Keratinocyte (primary cell): ENCODE measurements at places on chromosomes 4 and X.

GRCh38 chr4:39648827-39649558 lies 10.3 kb upstream of the SMIM14 start:
- no peak overlapping the region for H3K4me3 ChIP-seq
- no peak overlapping the region for H3K27ac ChIP-seq
- no peak for DNase-seq
- no peaks in the 10 kb centered on the region for H3K36me3 ChIP-seq

GRCh38 chr4:139899346-139899745 lies 233.7 kb downstream of the MGST2 start:
- H3K36me3 ChIP-seq = no peaks in the 10 kb centered on the region
- no peak overlapping the region for H3K4me3 ChIP-seq
- H3K27ac ChIP-seq = no peak overlapping the region

DNA sequence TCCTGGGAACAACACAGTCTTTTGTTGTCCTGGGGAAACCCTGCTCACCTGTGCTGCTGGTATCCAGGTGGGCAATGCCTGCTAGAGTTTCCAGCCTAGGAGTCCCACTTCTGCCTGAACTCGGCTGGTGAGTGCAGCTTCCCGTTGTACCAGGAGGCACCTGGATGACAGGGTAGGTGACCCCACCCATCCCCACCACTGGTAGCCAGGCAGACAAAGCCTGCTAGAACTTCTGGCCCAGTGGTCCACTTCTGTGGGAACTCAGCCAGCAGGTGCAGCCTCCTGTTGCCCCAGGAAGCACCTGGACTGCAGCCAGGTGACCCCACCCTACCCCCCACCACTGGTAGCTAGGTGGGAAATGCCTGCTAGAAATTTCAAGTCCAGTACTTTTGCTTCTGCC lies 9.7 kb upstream of the TCEAL2 start:
- DNase-seq = no peak
- H3K27ac ChIP-seq = no peak overlapping the region
- H3K4me3 ChIP-seq = no peak overlapping the region
- H3K27me3 ChIP-seq = no peaks in the 10 kb centered on the region
- H3K36me3 ChIP-seq = no peaks in the 10 kb centered on the region

GRCh38 chrX:250965-251364 lies 30.2 kb upstream of the PLCXD1 start:
- H3K4me3 ChIP-seq = no peak overlapping the region
- DNase-seq = no peak
- H3K27me3 ChIP-seq = no peaks in the 10 kb centered on the region
- H3K36me3 ChIP-seq = no peaks in the 10 kb centered on the region
- H3K27ac ChIP-seq = no peak overlapping the region
- no peaks in the 10 kb centered on the region for H3K4me1 ChIP-seq

GRCh38 chrX:100649550-100650356 lies 5.8 kb downstream of the SRPX2 start:
- H3K4me1 ChIP-seq = peaks cover 9% of the 10 kb centered on the region
- H3K27ac ChIP-seq = no peak overlapping the region
- no peaks in the 10 kb centered on the region for H3K36me3 ChIP-seq

DNA sequence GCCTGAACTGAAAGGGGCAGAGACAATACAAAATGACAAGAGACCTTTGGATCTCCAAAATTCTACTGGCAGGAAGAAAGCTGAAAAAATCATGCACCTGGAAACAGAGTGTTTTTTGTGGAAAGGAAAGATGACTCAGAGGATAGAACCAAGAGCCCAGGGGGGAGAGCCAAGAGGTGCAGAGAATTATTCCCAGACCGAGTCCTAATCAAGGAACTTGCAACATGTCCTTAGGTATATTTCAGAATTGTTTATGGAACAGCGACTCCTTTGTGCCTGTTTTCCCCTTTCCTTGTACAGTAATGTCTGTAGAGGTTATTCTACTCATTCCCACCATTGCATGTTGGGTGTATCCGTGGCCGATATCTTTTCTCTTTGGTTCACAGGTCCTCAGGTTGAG lies 71.7 kb downstream of the YIPF6 start:
- H3K4me1 ChIP-seq = peaks cover 16% of the 10 kb centered on the region
- no peaks in the 10 kb centered on the region for H3K36me3 ChIP-seq
- no peak overlapping the region for H3K27ac ChIP-seq
- no peak overlapping the region for H3K4me3 ChIP-seq
- DNase-seq = no peak

DNA sequence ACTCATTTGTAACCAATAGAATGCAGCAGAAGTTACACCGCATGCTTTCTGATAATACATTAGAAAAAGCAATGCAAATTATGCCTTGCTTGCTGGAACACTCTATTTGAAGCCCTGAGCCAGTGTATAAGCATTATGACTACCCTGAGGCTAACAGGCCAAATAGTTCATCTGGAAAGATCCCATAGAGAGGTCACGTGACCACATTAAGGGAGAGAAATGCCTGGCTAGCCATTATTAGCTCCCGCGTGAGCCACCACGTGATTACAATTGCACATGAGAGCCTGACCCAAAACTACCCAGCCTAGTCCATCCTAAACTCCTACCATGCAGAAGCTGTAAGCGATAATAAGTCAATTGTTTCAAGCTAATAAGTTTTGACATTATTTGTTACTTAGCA lies 472.9 kb upstream of the GALNTL6 start:
- no peaks in the 10 kb centered on the region for H3K4me1 ChIP-seq
- no peak overlapping the region for H3K27ac ChIP-seq
- H3K27me3 ChIP-seq = no peaks in the 10 kb centered on the region
- no peak for DNase-seq
- H3K36me3 ChIP-seq = no peaks in the 10 kb centered on the region

GRCh38 chrX:37763400-37763799 lies 16.5 kb upstream of the CYBB start:
- no peaks in the 10 kb centered on the region for H3K27me3 ChIP-seq
- H3K36me3 ChIP-seq = no peaks in the 10 kb centered on the region
- no peak for DNase-seq
- H3K4me1 ChIP-seq = no peaks in the 10 kb centered on the region

GRCh38 chrX:41386222-41386990 lies 52.4 kb downstream of the DDX3X start:
- peaks cover 19% of the 10 kb centered on the region for H3K4me1 ChIP-seq
- H3K27ac ChIP-seq = no peak overlapping the region
- H3K27me3 ChIP-seq = no peaks in the 10 kb centered on the region

DNA sequence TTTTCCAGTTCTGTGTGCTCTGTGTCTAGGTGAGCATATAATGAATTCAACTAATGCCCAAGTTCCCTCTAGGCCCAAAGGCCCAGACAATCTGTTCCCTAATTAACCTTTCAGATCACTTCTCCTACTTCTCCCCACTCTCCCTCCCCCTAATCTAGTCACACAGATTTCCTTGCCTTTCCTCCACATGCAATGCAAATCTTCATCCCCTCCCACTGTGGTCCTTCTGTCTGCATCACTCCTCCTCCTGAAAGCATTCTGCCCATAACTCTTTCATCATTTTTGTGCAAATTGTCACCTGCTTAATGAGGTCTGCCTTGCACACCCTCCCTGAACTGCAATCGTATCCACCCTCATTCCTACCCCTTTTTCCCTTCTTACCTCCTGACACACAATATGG lies 346.6 kb downstream of the FBXO8 start:
- no peaks in the 10 kb centered on the region for H3K27me3 ChIP-seq
- H3K36me3 ChIP-seq = no peaks in the 10 kb centered on the region
- no peak overlapping the region for H3K27ac ChIP-seq

- no peaks in the 10 kb centered on the region for H3K27me3 ChIP-seq
- H3K4me1 ChIP-seq = no peaks in the 10 kb centered on the region
- H3K27ac ChIP-seq = no peak overlapping the region
- no peak for DNase-seq
- no peaks in the 10 kb centered on the region for H3K36me3 ChIP-seq
These were observed 7.0 kb downstream of the RPL36A start for GRCh38 chrX:101397779-101398178.

DNA sequence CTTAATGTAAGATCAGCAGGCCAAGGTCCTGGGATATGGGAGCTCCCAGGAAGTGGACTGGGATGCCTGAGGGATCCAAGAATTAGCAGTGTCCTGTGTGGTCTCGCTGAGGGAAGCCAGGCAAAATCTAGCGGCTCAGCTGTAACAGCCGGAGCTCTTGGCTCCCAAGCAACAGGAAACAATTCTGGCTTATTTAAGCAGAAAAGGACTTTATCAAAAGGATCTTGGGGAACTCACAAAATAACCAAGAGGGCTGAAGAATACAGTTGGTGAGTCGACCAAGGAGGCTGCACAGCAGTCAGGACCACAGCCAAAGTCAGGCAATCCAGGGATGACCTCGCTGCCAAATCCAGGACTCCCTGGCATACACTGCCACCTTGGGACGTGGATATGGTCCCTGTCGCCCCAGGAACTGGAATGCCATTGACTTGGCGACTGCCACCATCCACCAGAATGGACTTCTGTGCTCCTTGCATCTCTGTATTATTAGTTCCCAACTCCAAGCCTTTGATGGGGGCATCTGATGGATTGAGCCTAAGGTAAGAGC lies 165.3 kb upstream of the BCOR start:
- H3K27me3 ChIP-seq = no peaks in the 10 kb centered on the region
- no peak for DNase-seq
- H3K27ac ChIP-seq = no peak overlapping the region
- H3K36me3 ChIP-seq = no peaks in the 10 kb centered on the region
- H3K4me3 ChIP-seq = no peak overlapping the region
- H3K4me1 ChIP-seq = peaks cover 5% of the 10 kb centered on the region

GRCh38 chrX:107804427-107804826 lies 21.2 kb upstream of the MID2 start:
- no peaks in the 10 kb centered on the region for H3K27me3 ChIP-seq
- H3K27ac ChIP-seq = no peak overlapping the region
- H3K36me3 ChIP-seq = no peaks in the 10 kb centered on the region

DNA sequence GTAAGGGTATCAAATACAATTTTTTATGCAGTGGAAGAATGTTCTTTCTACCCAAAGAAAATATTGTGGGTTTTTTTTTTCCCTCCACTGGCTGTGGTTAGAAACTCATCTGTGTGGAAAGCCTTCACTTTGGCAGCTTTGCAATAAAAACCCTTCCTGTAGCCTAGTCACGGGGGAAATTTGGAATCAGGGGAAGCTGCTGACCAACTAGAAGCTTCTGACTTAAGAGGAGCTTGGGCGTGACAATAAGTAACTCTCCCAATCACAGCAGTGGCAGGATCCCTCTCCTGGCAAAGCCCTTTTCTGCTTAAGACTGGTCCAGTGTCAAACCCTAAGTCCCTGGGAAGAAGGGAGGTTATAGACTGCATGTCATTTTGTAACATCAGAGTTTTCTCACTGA lies 87.9 kb downstream of the LRRC66 start:
- H3K27ac ChIP-seq = no peak overlapping the region
- no peaks in the 10 kb centered on the region for H3K36me3 ChIP-seq
- H3K27me3 ChIP-seq = no peaks in the 10 kb centered on the region

DNA sequence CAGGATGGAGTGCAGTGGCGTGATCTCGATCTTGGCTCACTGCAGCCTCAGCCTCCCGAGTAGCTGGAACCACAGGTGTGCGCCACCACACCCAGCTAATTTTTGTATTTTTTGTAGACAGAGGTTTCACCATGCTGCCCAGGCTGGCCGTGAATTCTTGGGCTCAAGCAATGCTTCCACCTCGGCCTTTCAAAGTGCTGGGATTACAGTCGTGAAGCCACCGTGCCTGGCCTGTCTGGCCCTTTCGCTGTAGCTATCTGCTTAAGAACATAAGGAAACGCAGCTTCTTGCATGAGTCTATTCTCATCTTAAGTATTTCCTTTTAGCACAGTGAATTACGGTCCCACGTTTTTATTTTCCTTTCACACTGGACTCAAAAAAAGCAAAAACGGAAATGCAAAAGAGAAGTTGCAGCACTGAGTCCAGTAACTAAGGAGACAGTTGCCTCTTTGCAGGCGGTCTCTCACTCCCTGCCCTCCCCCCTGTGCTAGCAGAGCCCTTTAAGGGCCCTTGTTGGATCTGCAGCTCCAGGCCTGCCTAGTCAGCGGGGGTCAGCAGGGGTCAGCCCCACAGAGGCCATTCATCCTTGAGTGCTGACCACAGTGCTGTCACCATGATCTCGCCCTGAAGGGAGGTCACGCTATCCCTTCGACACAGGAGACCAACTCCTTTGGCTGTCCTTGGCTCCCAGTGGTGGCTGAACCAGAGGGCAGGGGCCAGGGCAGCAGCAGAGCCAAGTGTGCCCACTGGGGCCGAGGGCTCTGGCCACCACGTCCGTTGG lies 21.8 kb upstream of the TBC1D14 start:
- no peaks in the 10 kb centered on the region for H3K27me3 ChIP-seq
- H3K27ac ChIP-seq = no peak overlapping the region
- peaks cover 3% of the 10 kb centered on the region for H3K36me3 ChIP-seq
- H3K4me1 ChIP-seq = peaks cover 8% of the 10 kb centered on the region

GRCh38 chrX:148517176-148517575 lies 16.8 kb downstream of the AFF2 start:
- H3K27me3 ChIP-seq = no peaks in the 10 kb centered on the region
- H3K4me1 ChIP-seq = no peaks in the 10 kb centered on the region
- no peak overlapping the region for H3K27ac ChIP-seq
- no peak overlapping the region for H3K4me3 ChIP-seq

GRCh38 chrX:10938365-10938923 lies 172.7 kb upstream of the HCCS start:
- no peak for DNase-seq
- H3K27ac ChIP-seq = no peak overlapping the region
- no peak overlapping the region for H3K4me3 ChIP-seq
- H3K4me1 ChIP-seq = peaks cover 4% of the 10 kb centered on the region
- H3K27me3 ChIP-seq = no peaks in the 10 kb centered on the region
- H3K36me3 ChIP-seq = no peaks in the 10 kb centered on the region

GRCh38 chr4:16007471-16008095 lies 44.6 kb upstream of the FGFBP2 start:
- H3K27me3 ChIP-seq = peaks cover 14% of the 10 kb centered on the region
- no peaks in the 10 kb centered on the region for H3K36me3 ChIP-seq
- no peak overlapping the region for H3K4me3 ChIP-seq

GRCh38 chr4:142160509-142160908 lies 524.1 kb downstream of the IL15 start:
- no peak overlapping the region for H3K4me3 ChIP-seq
- no peaks in the 10 kb centered on the region for H3K27me3 ChIP-seq
- H3K36me3 ChIP-seq = peaks cover 7% of the 10 kb centered on the region
- H3K4me1 ChIP-seq = no peaks in the 10 kb centered on the region
- DNase-seq = no peak

GRCh38 chr4:38455092-38455862 lies 208.7 kb upstream of the KLF3 start:
- H3K4me1 ChIP-seq = no peaks in the 10 kb centered on the region
- H3K36me3 ChIP-seq = no peaks in the 10 kb centered on the region
- H3K4me3 ChIP-seq = no peak overlapping the region
- no peaks in the 10 kb centered on the region for H3K27me3 ChIP-seq
- no peak for DNase-seq
- H3K27ac ChIP-seq = no peak overlapping the region

GRCh38 chr4:100695039-100695654 lies 177.3 kb upstream of the EMCN start:
- no peak for DNase-seq
- H3K27me3 ChIP-seq = no peaks in the 10 kb centered on the region
- H3K4me1 ChIP-seq = no peaks in the 10 kb centered on the region
- no peaks in the 10 kb centered on the region for H3K36me3 ChIP-seq

DNA sequence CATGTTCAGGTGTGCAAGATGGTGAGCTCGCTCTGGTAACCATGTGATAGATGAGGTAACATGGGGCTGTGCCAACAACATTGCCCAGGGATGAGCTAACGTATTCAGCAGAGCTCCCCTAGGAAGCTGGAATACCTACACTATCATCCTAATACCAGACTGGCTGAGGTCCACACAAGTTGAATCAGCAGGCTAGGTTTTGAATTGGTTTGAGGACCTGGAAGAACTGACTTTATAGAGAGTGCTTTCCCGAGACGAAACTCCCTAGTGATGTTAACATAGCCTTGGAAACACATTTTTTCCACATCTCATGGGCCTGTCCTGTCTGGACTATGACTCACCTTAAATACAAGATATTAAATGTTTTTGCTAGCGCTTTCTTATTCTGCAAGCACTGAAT lies 56.7 kb downstream of the IGFBP7 start:
- DNase-seq = peak; percentile 58
- H3K4me3 ChIP-seq = no peak overlapping the region
